Activated T-cell treated with anti-CD3 and anti-CD28 coated beads, Interleukin-2, amount 50 U/mL, for 72 hours (primary cell): ENCODE measurements at places on chromosomes 1 and 21. TPM values are rescaled to one million over a fixed set of nuclear protein-coding genes. Genes with fewer than 3 reads are reported as not detected.

The SHE gene
- 0.19 TPM for total RNA-seq

The PGLYRP3 gene
- total RNA-seq, result not detected

The ACTL8 gene
- not detected for total RNA-seq

The TRABD2B gene
- total RNA-seq, result not detected

The C8A gene
- not detected for total RNA-seq

The DDAH1 gene
- total RNA-seq, result 0.09 TPM

The NOS1AP gene
- 0.21 TPM for total RNA-seq

The RIPPLY3 gene
- 0.26 TPM for total RNA-seq

The FOXD3 gene
- total RNA-seq, result not detected

The CNR2 gene
- 0.72 TPM for total RNA-seq

- DNase-seq, result no peak
Observed at GRCh38 chr1:2602311-2602835, 15.8 kb downstream of the PRXL2B start.

DNA sequence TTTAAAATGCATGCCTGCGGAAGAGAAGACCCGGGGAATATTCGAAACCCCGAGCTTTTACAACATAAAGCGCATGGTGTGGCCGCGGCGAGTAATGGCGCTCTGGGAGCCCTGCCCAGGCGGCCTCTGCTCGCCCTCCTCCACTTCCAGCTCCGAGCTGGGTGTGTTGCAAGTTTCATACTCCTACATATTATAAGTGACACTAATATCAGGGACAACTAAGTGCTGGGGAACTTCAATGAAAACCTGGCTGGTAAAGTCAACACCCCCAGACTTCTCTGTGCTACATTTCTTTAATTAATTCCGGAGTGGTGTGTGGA lies 11.8 kb downstream of the SIM2 start:
- no peak for DNase-seq

GRCh38 chr1:59138402-59138801 lies 158.5 kb upstream of the FGGY start:
- no peak for DNase-seq

GRCh38 chr1:4486408-4487120 lies 167.8 kb upstream of the AJAP1 start:
- DNase-seq, result no peak

DNA sequence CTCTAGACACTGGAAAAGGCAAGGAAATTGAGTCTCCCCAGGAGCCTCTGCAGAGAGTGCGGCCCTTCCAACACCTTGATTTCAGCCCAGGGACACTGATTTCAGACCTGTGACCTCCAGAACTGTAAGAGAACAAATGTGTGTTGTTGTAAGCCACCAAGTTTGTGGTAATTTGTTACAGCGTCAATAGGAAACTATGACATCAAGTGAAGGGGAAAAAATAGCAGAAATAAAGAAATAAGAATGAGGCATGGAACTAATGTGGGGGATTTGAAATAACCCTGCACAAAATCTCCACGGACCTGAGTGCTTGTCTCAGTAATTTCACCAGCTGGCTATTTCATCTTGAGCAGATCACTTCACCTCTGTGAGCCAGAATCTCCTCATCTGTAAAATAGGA lies 227.8 kb upstream of the JUN start:
- DNase-seq, result no peak

DNA sequence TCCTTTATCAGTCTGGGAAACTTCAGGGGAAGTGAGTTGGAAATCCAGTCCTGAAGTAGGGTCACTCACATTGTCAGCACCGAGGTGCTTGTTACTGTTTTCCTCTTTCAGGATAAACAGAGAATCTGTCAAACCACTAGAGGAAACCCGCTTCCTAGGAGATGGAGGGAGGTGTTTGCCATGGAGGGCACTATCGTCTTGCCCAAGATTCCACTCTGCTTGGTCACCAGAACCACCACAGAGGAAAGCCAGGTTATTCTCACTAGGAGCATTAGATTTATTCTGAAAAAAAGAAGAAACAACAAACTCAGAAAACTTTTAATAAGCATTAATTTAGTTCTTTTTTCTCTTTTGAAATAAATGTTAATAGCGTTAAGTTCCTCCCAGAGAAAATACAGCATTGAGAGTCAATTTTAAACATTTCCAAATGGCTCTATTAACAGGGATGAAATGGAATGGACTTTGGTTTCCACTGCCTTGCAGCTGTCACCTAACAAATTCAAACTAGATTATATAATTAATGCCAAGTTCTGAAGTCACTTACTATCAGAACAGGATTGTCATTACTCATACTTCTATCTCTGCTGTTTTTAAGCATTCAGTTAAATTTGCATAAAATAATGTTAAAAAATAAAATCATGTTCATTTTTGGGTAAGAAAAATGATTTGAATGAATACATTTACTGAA lies 242.8 kb downstream of the CRB1 start:
- no peak for DNase-seq

DNA sequence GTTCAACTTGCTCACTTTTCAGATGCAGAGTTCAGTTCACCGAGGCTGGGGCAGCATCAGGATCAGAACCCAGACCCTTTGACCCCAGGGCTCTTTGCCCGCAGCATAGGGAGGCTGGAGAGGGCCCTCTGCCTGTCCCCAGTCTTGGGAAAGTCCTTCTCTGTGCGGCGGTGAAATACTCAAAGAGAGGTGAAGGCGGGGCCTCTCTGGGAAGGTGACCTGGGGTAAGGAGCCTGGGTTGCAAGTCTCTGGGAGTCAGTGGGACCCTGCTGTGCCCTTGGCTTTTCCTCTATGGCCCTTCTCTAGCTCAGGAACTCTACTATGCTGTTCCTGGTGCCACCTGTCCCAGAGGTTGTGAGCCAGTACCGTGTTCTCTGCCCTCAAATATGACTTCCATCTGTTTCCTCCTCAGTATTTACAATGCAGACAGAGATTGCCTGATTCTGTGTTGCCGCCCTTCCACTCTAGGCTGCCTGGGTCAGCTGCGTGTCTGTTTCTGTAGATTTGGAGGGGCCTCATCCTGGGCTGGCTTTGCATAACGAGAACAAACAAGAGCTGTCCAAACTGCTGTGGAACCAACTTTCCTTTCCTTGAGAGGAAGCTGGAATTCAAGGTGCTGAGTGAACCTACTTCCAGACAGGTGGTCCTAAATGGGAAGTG lies 18.7 kb upstream of the ZBTB21 start:
- DNase-seq, result no peak

GRCh38 chr1:243546457-243546856 lies 290.6 kb downstream of the SDCCAG8 start:
- no peak for DNase-seq

GRCh38 chr1:3537359-3537758 lies 73.9 kb downstream of the MEGF6 start:
- no peak for DNase-seq

- no peak for DNase-seq
Observed at GRCh38 chr21:23160914-23161313, 2162.7 kb downstream of the NCAM2 start.

DNA sequence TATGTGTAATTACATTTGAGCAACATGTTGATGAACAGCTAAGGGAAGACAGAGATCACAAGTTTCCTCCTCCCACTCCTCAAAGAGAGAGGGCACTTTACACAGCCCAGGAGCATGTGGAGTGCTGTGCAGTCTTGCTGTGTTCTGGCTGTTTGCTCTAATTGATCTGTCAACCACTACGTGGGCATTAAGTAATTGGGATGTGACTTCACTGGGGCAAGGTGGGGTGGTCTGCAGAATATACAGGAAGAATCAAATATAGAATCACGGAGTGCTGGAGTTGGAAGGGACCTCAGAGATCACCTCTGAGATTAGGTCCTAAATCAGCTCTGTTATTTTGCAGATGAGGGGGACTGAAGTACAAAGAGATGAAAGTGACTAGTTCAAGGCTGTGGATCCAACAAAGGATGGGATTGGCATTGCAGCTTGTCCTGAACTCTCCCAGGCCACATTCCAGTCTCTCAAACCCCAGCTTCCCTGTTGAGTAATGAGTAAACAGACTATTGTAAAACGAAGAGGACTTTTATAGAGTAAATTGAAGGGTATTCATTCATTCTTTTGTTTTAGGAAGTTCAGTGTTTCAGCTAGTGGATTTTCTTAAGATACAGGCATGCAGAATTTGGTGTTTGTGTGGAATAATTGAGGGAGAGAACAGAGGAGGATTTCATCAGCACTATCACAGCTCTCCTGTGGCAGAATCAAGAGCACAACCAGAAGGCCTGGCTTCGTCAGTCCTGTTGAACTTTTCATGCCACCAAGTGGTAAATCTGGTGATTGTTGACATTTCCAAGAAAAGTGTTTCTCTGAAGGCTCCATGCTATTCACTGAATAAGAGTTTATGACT lies 22.4 kb downstream of the NOS1AP start:
- DNase-seq, result no peak

DNA sequence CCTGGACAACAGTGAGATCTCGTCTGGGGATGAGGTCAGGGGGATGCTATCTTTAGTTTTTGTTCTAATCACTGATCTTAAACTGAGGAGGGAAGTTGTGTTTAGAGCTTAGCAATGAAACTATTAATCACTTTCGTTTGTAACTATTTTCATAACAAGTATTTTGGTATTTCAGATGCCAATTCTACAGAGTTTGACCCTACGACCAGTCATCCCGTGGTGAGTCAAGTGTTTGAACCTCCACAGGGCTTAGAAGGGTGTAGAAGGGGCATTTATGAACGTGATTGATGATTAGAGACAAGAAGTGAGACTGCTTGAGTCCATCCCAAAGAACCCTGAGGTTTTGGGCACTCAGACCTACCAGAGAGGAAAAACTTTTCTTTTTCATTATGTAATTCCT lies 15.6 kb downstream of the SLFNL1 start:
- no peak for DNase-seq

- no peak for DNase-seq
Observed at GRCh38 chr1:12501661-12502060, 116.3 kb downstream of the DHRS3 start.

GRCh38 chr21:26798856-26799751 lies 46.1 kb downstream of the ADAMTS1 start:
- DNase-seq, result no peak

- DNase-seq, result no peak
Observed at GRCh38 chr1:218390618-218391017, 45.5 kb downstream of the TGFB2 start.

GRCh38 chr1:29629814-29630516 lies 393.6 kb downstream of the PTPRU start:
- no peak for DNase-seq

DNA sequence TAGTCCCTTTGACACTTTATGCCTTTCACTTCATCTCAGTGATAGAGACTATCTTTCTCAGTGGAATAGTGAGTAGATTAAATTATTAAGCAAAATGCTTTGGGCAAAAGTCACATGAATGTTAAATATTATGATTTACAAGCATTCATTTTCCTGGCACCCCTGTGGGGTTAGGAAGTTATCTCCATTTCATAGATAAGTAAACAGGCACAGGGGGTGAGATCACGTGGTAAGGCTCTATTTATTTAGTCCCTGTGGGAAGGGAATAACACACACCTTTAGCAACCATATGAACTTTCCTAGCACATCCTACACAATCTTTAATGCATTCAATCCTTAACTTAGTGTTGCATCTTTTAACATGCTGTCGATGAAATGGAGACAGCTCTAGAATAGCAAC lies 12.3 kb downstream of the PSMB2 start:
- no peak for DNase-seq

- DNase-seq, result no peak
Observed at GRCh38 chr1:240831191-240831631, 219.3 kb upstream of the GREM2 start.

- no peak for DNase-seq
Observed at GRCh38 chr1:181257117-181257516, 168.6 kb downstream of the IER5 start.

DNA sequence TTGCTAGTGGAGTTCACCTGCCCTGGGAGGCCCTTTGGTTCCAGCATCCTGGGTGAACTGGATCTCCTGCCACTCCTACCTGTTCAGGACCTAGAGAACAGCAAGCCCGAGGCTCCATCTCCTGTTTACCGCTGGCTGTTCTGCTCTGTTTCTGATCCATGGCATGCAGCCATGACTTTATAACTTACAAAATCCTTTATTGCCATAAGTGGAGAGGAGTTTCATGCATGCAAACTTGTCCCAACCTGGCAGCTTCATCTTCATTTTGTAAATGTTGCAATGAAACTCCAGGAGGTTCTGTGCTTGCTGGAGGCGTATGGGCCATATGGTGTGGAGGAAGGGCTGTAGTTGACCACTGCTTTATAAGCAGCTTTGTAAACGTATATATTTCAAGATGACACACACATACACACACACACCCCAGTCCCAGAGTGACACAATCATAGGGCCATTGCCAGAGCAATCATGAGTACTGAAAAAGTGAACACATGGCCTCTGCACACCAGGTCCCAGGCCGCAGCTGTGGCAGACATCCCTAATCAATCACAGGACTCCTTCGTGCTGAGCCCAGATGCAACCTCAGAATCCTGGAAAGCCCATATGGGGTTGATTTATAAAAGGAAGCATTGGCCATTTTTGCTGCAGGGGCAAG lies 69.0 kb downstream of the UBIAD1 start:
- no peak for DNase-seq

DNA sequence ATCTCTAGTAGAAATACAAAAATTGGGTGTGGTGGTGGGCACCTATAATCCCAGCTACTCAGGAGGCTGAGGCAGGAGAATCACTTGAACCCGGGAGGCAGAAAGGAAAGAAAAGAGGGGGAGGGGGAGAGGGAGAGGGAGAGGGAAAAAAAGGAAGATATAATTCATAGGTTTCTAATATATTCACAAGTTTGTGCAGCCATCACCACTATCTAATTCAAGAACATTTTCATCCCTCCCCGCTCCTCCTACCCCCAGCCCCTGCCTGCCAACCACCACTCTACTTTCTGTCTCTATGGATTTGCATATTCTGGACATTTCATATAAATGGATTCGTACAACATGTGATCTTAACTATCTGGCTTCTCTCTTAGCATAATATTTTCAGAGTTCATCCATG lies 133.1 kb upstream of the KIAA1614 start:
- no peak for DNase-seq

DNA sequence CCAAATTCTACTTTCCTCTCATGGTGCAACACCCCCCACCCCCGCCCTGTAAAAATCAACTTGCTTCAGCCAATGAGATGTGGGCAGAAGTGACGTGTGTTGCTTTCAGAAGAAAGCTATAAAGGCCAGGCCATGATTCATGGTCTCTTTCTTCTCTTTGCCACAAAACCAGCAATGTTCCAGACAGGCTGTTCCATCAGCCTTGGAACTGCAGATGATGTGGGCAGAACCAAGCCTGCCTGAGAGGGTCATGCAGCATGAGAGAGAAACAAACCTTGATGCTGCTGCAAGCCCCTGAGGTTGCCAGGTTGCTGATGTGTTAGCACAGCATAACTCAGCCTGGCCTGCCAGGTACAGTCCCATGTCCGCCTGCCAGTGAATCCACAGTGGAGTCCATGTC lies 41.8 kb downstream of the MIS18A start:
- peak; percentile 4 for DNase-seq
